CD4-positive, CD25-positive, alpha-beta regulatory T cell (primary cell): ENCODE measurements at places on chromosomes 3 and 15.

DNA sequence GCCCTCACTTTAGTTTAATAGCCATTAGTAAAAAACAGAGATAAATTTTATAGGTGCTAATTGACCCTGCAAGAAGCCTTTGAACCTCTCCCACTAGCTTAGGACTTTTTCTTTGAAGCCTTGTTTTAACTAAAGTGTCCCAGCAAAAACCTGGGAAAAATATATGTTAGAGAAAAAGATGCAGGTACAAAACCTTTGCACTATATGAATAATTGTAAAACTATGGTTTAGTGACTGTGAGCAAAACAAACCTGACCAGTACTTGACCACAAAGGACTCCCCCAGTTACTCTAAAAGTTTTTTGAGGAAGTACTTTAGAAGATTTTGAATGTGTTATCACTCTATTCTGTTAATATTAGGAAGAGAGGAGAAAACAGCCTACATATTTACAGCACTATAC is 123.3 kb upstream of the TP63 start:
- no peak for DNase-seq

- DNase-seq: no peak
These were observed 103.8 kb downstream of the CHCHD6 start for GRCh38 chr3:126807795-126808194.

GRCh38 chr3:58973796-58974195 is 76.0 kb downstream of the CFAP20DC start:
- no peak for DNase-seq

DNA sequence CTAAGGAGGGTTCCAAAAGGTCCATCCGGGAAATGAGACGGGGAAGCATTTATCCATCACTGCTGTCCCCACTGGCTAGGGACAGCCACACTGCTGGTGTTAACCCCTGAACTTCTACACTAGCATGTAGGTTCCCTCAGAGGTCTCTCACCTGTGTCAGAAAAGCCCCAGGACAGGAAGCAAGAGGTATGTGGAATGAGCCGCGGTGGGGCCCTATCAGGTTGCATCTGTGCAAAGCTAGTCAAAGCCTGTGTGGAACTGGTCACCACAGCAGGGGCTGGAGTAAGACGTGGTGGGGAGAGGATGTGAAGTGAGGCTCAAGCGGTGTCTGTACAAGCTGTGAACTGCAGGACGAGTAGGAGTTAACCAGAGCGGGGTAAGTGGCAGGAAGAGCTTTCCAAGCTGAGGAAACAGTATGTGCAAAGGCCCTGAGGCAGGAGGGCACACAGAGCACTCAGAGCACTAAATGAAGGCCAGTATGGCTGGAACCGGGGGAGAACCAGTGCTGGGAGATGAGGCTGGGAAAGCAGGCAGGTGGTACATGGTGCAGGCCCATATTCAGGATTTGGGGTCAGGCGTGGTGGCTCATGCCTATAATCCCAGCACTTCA is 57.8 kb downstream of the MEGF11 start:
- DNase-seq: no peak

DNA sequence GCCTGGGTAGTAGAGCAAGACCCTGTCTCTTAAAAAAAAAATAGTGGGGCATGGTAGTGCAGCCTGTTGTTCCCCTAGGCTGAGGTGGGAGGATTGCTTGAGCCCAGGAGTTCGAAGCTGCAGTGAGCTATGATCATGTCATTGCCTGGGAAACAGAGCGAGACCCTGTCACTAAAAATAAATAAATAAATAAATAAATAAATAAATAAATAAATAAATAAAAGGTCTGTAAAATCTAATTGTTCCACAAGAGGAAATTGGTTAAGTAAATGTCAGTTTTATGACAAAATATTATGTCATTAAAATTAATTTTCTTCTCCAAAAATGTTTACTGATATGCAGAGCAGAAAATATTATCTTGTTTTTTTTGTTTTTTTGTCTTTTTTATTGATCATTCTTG is 5.3 kb downstream of the CRELD1 start:
- DNase-seq: no peak
